Sigmoid colon (tissue), 7 donors: ENCODE measurements at places on chromosomes 3 and 15. TPM values are rescaled to one million over a fixed set of nuclear protein-coding genes. Genes with fewer than 3 reads are reported as not detected.

The SLC22A14 gene
- not detected for total RNA-seq

The LRRIQ4 gene
- total RNA-seq: not detected

- peak; percentile 80 for DNase-seq
Observed at GRCh38 chr3:172516318-172517214, 6.7 kb downstream of the TNFSF10 start.

GRCh38 chr3:160748787-160749186 is 7.2 kb upstream of the PPM1L start:
- DNase-seq: no peak

DNA sequence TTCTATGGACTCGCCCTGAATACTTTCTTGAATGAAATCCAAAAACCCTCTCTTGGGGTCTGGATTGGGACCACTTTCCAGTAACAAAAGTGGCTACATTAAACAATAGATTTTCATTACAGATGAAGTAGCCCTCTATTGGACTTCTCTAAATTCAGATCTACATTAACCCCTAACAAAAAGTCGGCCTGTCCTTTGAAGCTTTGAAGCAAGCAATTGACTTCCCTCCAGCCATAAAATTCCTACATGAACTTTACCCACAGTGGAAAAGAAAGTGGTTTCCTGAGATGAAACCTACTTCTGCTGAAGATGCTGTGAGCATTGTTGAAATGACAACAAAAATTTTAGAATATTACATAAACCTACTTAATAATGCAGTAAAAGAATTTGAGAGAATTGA is 967.1 kb upstream of the ROBO1 start:
- no peak for DNase-seq

DNA sequence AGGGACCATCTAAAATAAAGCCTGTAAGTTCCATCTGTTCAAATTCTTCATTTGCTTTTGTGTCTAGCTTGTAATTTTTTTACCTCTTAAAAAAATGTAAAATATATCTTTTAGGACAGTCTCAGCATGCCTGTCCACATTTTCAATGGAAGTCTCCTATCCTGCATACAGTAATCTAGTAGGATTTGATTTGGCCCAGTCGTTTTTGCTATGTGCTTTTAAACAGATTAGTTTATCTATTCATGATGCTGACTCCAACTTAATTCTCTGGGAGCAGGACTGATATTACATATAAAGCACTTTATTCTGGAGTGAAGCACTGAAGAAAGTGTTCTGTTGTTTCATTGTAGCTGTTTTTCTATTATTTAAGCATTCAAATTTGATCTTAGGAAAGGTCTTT is 38.9 kb upstream of the CFAP20DC start:
- DNase-seq: no peak

GRCh38 chr15:33586786-33587697 is 276.3 kb downstream of the RYR3 start:
- DNase-seq: no peak

DNA sequence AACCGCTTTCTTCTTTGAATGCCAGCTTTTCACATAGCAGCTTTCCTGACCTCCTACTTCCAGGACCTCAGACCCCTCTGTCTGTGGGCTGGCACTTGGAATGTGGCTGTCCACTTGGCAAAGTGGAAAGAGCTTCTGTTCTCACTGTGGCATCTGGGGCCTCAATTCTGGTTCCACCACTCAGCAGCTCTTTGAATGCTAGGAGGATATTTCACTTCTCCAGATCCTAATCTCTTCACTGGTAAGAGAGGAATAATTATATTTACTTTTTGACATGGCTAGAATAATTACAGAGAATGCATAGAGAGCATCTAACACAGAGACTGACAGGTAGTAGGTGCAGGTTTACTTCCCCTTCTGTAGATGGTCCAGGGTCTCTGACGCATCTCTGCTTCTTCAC is 405.9 kb downstream of the LPP start:
- DNase-seq: no peak

DNA sequence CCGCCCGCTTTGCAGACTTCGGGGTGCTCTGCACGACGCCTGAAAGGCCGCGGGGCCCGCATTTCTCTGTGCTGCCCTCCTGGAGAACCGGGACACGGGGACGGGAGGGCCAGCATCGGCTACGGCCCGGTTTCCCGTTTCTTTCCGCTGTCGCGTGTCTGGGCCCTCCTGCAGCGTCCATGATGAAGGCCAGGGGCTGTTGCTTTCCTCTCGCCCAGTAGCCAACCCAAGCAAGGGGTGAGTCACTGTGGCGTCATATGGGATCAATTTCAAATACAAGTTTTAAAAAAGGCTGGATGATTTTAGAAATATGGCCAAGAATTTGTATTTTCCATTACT is 435 bp downstream of the SLC35G2 start:
- peak; percentile 65 for DNase-seq

DNA sequence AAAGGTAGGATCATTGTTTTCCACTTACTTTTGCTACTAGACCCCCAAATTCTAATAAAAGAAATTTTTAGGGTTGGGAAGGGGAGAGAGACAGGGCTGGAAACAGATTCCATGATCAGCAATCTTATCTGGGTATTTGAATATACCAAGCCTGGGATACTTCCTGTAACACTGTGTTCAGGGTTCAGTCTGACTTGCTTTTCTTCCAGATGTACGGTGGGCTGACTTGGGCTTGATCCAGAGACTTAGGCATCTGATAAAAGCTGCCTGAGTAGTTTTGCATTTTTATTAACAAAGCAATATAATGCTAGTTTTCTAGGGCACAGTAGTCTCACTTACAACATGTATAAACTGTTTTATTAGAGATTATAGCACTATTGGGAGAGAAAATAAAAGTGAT is 49.2 kb downstream of the KCNMB2 start:
- DNase-seq: no peak
